ENCODE measurements at places on chromosomes 2 and 18. TPM values are rescaled to one million over a fixed set of nuclear protein-coding genes. Genes with fewer than 3 reads are reported as not detected.

FHOD3 gene
- 49.9 TPM for total RNA-seq

FMNL2 gene
- total RNA-seq: 73.3 TPM

NOSTRIN gene
- total RNA-seq: 8.8 TPM

RBFA gene
- total RNA-seq: 40.2 TPM

IHH gene
- 3.8 TPM for total RNA-seq

SP9 gene
- total RNA-seq: not detected

CYP20A1 gene
- total RNA-seq: 42.8 TPM

MC4R gene
- total RNA-seq: 1.2 TPM

SDC1 gene
- 33.8 TPM for total RNA-seq

KANSL1L gene
- total RNA-seq: 94.0 TPM

RAB11FIP5 gene
- total RNA-seq: 17.6 TPM

ATL2 gene
- total RNA-seq: 175 TPM

TMEM247 gene
- not detected for total RNA-seq

CCL20 gene
- not detected for total RNA-seq

REG1B gene
- total RNA-seq: not detected

TMEM18 gene
- total RNA-seq: 38.9 TPM

IL36B gene
- not detected for total RNA-seq

PLGLB1 gene
- total RNA-seq: 16.7 TPM

KCNIP3 gene
- total RNA-seq: 11.3 TPM

PLCL1 gene
- 19.9 TPM for total RNA-seq

SPHKAP gene
- 8.7 TPM for total RNA-seq

DTYMK gene
- 24.2 TPM for total RNA-seq

SLC9A4 gene
- total RNA-seq: 0.55 TPM

TMEM198 gene
- 8.6 TPM for total RNA-seq

ANKRD62 gene
- total RNA-seq: not detected

KLHL30 gene
- 2.7 TPM for total RNA-seq

SERPINB4 gene
- total RNA-seq: not detected

WDR75 gene
- 66.4 TPM for total RNA-seq

OXER1 gene
- 4.3 TPM for total RNA-seq

SLC9A2 gene
- total RNA-seq: 0.49 TPM

RAD51AP2 gene
- 0.27 TPM for total RNA-seq

STEAP3 gene
- 2.6 TPM for total RNA-seq

SNORC gene
- 0.55 TPM for total RNA-seq

DUSP2 gene
- 8.1 TPM for total RNA-seq
